ENCODE measurements at places on chromosomes 5 and 9. TPM values are rescaled to one million over a fixed set of nuclear protein-coding genes. Genes with fewer than 3 reads are reported as not detected.

DNA sequence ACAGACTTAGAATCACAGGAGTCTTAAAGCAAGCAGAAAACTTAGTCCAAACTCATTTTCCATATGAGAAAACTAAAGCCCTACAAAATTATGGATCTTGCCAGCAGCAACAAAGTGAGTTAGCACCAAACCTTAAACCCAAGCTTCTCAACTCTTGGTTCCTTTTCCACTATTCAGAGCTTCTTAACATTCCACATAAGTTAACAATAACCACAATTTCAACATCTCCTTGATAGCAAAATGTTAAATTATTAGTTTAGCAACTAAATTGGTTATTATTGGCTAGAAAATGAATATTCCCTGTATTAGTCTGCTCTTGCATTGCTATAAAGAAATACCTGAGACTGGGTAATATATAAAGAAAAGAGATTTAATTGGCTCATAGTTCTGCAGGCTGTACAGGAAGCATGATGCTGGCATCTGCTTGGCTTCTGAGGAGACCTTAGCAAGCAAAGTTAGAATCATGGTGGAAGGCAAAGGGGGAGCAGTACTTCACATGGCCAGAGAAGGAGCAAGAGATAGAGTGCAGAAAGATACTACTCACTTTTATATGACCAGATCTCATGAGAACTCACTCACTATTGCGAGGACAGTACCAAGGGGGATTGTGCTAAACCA lies 26.2 kb upstream of the ARSB start:
- DNase-seq, result peak; percentile 90

DNA sequence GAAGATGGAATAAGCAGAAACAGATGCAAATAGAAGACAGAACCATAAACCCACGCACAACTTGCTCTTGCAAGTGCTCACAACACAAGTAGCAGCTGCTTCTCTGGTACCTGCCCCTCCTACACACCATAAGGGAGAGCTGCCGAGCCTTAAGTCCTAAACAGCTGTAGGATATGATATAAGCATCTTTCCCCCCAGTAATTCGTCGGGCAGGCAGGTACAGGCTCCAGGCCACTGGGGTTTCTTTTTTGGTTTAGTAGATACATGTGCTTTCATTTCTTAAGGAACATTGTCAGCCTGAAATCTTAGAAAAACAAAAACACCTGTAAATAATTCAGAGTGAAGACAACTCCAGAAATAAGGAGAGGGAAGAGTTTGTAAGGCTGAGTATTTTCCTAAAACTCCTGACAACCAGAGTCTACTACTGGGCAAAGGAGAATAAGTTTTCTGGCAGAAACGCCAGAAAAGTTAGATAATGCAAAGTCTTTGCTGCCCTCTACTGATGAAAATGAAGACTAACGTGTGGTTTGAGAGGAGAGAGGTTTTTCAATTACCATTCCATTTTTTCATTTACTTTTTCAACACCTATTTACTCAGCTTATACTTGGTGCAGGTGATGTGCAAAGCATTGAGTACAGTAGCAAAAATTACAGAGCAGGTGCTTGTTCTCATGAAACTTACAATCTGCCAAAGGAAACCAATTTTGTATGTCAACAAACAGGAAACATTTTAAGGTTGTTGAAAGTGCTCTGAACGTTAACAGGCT lies 20.1 kb upstream of the TCERG1 start:
- DNase-seq, result peak; percentile 52

TMEFF1 gene
- total RNA-seq, result 0.90 TPM

CCDC112 gene
- 2.0 TPM for total RNA-seq

TICAM2 gene
- 4.3 TPM for total RNA-seq

GRCh38 chr9:71121275-71122021 lies at the start of gene TRPM3:
TRPM3 (minus strand) TSS chr9:71121621; CDS start chr9:71121354, 267 bp downstream.
- no peak for DNase-seq

GRCh38 chr5:35141739-35142138 lies 88.5 kb downstream of the PRLR start:
- DNase-seq, result no peak

MCTP1 gene
- total RNA-seq, result not detected

SLC34A3 gene
- total RNA-seq, result not detected

DNA sequence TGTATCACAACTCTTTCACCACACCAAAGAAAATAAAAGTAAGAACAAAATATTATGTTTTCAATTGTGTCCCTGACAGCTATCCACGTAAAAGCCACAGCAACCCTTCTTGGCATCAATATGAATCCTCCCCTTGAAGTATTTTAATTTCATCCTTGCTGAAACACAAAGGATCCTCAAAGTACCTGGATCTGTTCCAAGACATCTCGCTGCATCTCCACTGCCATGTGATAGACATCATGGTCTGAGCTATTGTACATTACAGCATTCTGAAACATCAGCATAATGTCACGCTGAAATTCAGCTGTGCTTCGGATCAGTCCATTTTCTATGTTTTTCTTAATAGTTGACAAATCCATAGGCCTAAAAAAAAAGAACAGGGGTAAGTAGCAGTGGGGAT lies 17.7 kb downstream of the BRD8 start:
- no peak for DNase-seq

DNA sequence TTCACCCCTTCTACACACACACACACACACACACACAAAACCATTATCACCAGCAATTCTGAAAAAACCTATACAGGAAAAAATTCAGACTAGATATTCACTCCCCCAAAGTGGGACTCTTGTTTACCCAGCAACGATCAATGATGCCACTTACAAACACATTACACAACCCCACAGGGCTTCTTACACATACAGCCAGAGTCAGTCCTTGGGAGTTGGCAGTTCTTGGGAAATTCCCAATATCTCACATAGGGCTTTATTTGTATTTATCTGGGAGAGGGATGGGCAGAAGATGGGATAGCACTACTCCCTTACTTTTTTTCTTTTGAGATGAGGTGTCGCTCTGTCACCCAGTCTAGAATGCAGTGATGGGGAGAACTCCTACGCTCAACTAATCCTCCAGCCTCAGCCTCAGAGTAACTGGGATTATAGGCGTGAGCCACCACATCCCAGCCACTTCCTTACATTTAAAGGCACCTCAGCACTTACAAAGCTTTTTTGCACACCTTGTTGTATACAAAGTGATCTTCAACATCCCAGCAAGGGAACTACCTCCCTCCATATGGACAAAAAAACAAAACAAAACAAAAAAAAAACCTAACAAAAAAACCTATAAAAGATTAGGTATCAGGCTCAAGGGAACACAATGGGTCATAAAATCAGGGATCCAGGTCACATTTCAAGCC lies 168.4 kb downstream of the TSSK1B start:
- peak; percentile 31 for DNase-seq

TSSK1B gene
- total RNA-seq, result under 0.01 TPM

SCGB3A2 gene
- not detected for total RNA-seq

DNA sequence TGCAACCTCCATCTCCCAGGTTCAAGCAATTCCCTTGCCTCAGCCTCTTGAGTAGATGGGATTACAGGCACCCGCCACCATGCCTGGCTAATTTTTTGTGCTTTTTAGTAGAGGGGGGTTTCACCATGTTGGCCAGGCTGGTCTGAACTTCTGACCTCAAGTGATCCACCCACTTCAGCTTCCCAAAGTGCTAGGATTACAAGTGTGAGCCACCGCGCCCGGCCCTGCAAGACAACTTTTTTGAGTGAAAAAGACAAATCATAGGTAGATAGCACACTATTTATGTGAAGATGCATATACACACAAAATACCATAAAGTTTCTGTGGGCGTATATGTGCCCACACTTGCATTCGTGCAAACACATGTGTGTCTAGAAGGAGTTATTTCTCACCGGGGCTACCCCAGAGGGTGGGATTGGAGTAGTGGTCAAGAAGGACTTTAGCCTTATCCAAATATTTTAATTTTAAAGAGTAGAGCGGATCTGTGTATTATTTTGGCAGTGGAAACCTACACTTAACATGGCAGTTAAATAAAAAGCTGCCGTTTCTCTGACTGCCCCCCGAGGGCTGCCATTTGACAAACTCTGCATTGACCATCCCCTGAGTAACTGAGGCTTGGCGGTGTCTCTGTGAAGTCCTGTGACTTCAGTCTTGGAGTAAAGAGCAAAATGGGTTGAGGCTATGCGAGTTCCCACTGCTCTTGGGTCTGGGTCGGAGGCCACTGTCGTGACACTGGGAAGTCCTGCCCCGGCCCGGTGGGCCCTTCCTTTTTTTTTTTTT lies 93.4 kb upstream of the PTCH1 start:
- DNase-seq, result no peak

CDO1 gene
- total RNA-seq, result 8.6 TPM

SLC6A3 gene
- not detected for total RNA-seq

- no peak for DNase-seq
These were observed 108.6 kb upstream of the TMEM161B start for GRCh38 chr5:88377240-88377639.

- no peak for DNase-seq
These were observed 248.1 kb downstream of the PIK3R1 start for GRCh38 chr5:68463606-68464005.

C7 gene
- total RNA-seq, result 0.54 TPM

GRCh38 chr9:9612270-9612669 lies 1000.5 kb downstream of the PTPRD start:
- no peak for DNase-seq

KCNV2 gene
- total RNA-seq, result not detected

- DNase-seq, result no peak
These were observed 86.4 kb downstream of the EQTN start for GRCh38 chr9:27210588-27210987.

GRCh38 chr5:169731221-169731620 lies 94.1 kb downstream of the DOCK2 start:
- DNase-seq, result no peak

DNA sequence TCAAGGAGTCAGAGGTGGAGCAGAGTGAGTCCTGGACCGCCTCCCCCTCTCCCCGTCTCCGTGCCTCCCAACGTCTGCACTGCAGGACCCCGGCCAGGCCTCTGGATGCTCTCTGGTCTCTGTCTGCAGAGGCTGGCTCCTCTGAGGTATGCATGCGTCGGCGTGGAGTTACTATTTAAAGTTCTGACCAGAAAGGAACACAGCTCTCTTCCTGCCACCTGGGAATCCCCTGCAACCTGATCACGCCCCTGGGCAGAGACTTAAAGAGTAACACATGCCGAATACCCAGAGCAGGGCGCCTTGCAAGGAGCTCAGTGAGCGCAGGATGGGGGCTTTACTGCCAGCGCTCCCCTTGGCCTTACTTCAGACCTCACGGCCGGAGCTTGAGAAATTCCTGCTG lies 16.0 kb downstream of the ANXA6 start:
- DNase-seq, result peak; percentile 25

MSX2 gene
- total RNA-seq, result 2.2 TPM

- no peak for DNase-seq
These were observed 37.5 kb downstream of the TJP2 start for GRCh38 chr9:69211424-69212036.

DNA sequence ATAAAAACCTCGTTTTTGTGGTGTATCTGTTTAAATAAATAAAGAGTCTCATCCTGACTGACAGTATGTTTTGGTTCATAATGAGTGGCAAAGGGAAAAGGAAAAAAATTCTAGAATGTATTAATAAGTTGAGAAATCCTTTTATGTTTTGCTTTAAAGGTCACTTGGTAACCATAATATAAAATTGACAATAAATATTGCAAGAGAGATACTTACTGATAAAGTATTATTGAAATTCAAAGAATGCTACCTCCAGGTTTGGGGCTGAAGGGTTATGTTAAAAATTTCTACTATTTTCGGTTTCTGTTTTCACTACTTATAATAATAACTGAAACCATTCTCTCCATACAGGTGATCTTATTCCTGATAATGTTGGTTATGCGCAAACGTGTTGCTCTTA lies 85.4 kb upstream of the FSD1L start:
- DNase-seq, result no peak

PPP3R2 gene
- not detected for total RNA-seq

DNA sequence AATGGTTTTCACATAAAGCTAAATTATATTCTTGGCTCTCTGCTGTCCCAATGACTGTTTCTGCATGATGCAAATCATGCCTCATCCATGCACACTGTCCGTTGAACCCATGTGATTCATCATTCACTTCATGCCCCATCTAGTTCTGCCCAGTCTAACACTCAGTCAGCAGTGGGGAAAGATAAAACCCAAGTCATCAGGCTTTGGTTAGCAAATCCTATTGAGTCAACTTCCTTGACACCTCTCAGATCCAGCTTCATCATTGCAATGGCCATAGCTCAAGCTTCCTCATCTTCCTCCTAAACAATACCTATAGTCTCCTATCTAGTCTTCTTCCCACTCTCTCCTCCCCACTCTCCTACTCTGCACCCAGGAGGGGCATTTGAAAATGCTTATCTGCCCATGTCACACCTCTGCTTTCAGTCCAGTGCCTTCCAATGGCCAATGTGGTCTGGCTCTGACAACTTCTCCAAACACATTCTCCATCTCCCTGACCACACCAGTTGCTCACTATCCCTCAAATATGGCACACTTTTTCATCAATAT lies 266.0 kb upstream of the TRIM32 start:
- peak; percentile 56 for DNase-seq

TERT gene
- total RNA-seq, result not detected

- DNase-seq, result no peak
These were observed 46.2 kb downstream of the TSPAN17 start for GRCh38 chr5:176693477-176693851.
